ENCODE measurements at places on chromosomes 7 and 10. TPM values are rescaled to one million over a fixed set of nuclear protein-coding genes. Genes with fewer than 3 reads are reported as not detected.

C10orf95 gene
- total RNA-seq: 0.69 TPM

HYCC1 gene
- 175 TPM for total RNA-seq

WNT2 gene
- not detected for total RNA-seq

CYP2C9 gene
- not detected for total RNA-seq

GPRIN2 gene
- total RNA-seq: 28.5 TPM

FEZF1 gene
- total RNA-seq: 2.3 TPM

DNA sequence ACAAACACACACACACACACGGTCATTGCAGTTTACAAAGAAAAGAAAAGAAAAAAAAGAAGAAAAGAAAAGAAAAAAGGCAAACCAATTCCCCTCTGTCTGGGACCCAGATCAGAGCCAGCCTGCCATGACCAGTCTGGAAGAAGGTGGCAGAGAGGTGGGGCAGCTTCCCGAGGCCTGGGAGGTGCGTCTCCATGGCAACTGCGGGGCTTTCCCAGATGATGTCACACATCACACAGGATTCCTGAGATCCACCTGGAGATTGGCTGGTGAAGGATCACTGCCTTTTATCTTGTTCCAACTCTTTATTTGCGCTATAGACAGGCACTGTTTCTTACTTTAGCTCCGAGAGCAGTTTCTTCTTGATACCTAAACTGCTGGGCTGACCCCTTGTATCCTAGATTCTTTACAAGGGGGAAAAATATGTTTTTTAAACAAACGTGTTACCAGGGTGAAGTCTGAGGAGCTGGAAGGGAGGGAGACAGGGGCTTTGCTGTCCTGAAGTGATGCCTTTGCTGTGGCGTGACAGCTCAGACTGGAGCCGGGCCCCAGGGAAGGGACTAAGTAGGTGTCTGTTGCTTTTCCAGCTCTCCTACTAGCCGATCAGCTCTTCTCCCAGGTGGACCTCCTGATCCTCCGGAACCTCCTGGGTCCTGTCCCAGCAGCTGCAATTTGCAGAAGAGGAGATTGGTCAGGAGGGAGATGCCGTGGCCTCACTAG, 298.5 kb downstream of the KLF6 start:
- peaks cover 16% of the 10 kb centered on the region for H3K4me1 ChIP-seq
- peak; percentile 93 for DNase-seq
- H3K4me3 ChIP-seq: no peak overlapping the region

GRCh38 chr10:17954861-17955260, 3.1 kb downstream of the SLC39A12 start:
- H3K4me3 ChIP-seq: no peak overlapping the region
- H3K27ac ChIP-seq: no peak overlapping the region
- DNase-seq: no peak
- H3K4me1 ChIP-seq: no peaks in the 10 kb centered on the region
- no peaks in the 10 kb centered on the region for H3K36me3 ChIP-seq

- no peak overlapping the region for H3K27ac ChIP-seq
- peaks cover 14% of the 10 kb centered on the region for H3K36me3 ChIP-seq
- no peaks in the 10 kb centered on the region for H3K4me1 ChIP-seq
- DNase-seq: no peak
- H3K27me3 ChIP-seq: no peaks in the 10 kb centered on the region
Measured at GRCh38 chr7:56023500-56023899, 27.7 kb downstream of the PSPH start.

DNA sequence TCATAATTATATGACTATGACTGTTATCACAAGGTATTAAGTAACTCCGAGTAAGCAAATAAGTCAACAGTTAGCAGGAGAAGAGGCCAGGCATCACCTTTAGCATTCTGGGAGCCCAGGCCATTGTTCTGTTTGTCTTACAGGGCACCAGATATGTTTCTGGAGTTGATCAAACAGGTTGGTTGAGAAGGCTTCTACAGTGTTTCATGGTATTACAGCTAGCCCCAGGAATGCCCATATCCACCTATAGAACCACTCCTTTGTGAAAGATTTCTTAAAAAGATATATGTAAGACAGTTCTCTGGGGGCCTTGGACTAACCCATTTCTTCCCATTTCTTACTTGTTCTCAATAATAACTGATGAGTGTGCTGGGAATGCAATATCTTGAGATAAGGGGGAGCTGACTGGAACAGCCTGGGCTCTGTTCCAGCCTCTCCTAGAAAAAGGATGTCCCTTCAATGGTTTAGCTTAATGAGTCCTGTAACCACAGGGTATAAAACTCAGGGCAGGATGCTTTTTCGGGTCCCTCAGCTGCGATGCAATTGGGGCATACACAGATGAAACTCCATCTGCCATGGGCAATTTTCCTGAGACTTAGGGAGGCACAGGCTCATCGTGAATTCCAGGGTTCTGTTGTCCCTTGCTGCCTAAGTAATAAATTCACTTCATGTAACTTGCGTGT, 286.4 kb downstream of the BAMBI start:
- H3K4me1 ChIP-seq: no peaks in the 10 kb centered on the region
- no peaks in the 10 kb centered on the region for H3K36me3 ChIP-seq
- DNase-seq: no peak
- H3K27me3 ChIP-seq: no peaks in the 10 kb centered on the region
- no peak overlapping the region for H3K27ac ChIP-seq
- no peak overlapping the region for H3K4me3 ChIP-seq

DNA sequence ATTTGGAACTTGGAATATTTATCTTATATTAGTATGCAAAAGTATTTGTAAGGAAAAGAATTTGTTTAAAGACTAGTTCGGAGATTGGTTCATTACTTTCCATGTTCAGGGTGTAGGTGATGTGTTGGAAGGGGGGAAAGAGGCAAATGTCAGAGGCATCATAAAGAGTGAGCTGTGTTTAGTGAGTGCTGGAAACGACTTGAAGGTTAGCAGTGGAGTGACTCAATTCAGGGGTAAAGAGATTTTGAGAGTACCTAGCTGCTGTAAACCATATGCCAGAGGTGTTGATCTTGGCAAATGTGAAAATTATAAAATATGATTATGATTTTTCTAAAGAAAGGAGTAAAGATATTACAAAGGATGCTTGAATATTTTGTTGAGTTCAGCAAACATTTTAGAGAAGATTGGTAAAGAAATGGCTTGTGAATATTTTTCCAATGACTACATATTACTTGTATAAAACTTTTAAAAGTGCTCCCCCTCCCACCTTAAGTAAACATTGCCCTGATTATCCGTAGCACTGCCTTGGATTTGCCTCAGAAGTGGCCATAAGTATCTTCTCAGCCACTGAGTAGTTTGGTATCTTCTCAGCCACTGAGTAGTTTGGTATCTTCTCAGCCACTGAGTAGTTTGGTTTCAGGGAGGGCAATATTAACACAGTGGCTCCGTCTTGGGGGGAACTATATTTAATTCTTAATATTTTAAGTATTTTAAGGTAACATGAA, 51.5 kb downstream of the ZNRF2 start:
- H3K4me3 ChIP-seq: no peak overlapping the region
- no peak overlapping the region for H3K27ac ChIP-seq
- no peaks in the 10 kb centered on the region for H3K27me3 ChIP-seq
- no peaks in the 10 kb centered on the region for H3K36me3 ChIP-seq

- no peak overlapping the region for H3K27ac ChIP-seq
- DNase-seq: peak; percentile 44
- no peak overlapping the region for H3K4me3 ChIP-seq
- no peaks in the 10 kb centered on the region for H3K36me3 ChIP-seq
Measured at GRCh38 chr10:60549686-60550085, 160.0 kb upstream of the ANK3 start.

GRCh38 chr7:135859538-135859937, 110.9 kb upstream of the FAM180A start:
- no peak overlapping the region for H3K27ac ChIP-seq
- no peaks in the 10 kb centered on the region for H3K36me3 ChIP-seq
- no peak overlapping the region for H3K4me3 ChIP-seq
- no peak for DNase-seq
- no peaks in the 10 kb centered on the region for H3K27me3 ChIP-seq
- peaks cover 10% of the 10 kb centered on the region for H3K4me1 ChIP-seq

GRCh38 chr7:749140-749551, 22.1 kb upstream of the PRKAR1B start:
- no peaks in the 10 kb centered on the region for H3K27me3 ChIP-seq
- H3K27ac ChIP-seq: no peak overlapping the region
- no peaks in the 10 kb centered on the region for H3K36me3 ChIP-seq
- H3K4me3 ChIP-seq: no peak overlapping the region
- no peaks in the 10 kb centered on the region for H3K4me1 ChIP-seq
- DNase-seq: no peak
